ENCODE measurements at places on chromosomes 3 and 15.

DNA sequence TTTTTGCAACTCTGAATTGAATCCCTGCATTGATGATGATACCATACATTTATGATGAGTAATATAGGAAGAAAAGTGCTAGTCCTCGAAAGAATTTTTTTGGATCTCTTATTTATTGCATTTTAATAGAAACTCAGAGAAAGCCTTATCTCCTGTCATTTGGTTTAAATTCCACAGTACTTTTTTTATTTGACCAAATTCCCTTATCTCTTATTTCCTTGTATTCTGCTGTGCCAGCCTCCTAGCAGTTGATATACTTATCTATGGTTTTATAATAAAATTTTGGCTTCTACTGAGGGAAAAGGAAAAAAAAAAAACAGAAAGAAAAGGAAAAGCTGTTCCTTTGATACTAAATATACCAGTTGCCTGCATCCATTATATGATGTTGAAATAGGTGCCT lies 535.1 kb upstream of the NR2F2 start:
- DNase-seq: no peak

- no peak for DNase-seq
Measured at GRCh38 chr15:88470625-88471372, 3.3 kb downstream of the MRPS11 start.

DNA sequence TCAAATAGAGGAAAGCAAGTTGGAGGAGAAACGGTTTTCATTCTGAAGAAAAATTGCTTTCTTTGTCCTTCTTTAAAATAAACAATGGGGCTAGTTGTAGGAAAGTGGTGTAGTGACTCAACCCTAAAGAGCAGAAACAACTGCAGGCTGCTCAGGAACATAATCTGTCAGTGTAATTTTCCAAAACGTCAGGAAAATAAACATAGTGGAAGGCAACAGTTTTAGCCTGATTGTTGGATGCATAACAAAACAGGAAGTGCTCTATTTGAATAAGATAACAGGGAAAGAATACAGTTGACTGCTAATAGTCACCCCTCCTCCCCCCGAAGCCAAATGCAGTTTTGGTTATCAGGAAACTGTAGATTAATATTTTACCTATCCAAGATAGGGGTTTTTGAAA lies 167.6 kb downstream of the ECT2 start:
- DNase-seq: no peak

GRCh38 chr3:139353920-139354556 lies 10.2 kb downstream of the MRPS22 start:
- DNase-seq: no peak

- DNase-seq: no peak
Measured at GRCh38 chr3:107800710-107801109, 277.9 kb downstream of the BBX start.

DNA sequence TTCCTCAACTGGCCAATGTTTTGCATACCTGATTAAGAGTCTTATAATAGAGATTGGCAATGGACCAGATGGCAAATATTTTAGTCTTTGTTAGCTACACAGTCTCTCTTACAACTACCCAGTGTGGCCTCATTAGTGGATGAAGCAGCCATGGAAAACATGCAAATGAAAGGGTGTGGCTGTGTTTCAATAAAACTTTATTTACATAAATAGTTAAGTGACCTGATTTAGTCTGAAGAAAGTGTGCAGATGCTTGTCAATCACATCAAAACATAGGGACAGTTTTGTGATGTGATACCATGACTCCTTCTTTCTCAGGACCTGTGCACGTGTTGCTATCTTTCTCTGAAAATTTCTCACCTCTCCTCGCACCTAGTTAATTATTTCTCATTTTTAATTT lies 309.8 kb upstream of the GRM7 start:
- DNase-seq: no peak

DNA sequence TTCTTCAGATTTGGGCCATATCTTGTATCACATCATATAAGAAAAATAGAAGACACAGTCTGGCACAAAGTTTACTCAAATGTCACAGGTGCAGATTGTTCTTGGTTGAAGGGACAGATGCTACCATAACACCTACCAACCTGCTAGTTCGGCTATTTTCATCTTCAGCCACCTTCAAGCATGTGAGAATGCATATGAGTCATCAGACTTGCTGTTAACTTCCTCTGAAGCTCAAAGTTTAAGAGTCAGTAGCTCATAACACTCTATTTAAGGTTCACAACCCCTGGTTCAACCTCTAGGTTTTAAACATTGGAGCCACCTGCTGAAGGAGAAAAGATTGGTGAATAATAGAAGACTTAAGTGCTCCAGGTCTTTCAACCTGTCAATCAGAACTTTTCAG lies 522.8 kb downstream of the NLGN1 start:
- DNase-seq: no peak

DNA sequence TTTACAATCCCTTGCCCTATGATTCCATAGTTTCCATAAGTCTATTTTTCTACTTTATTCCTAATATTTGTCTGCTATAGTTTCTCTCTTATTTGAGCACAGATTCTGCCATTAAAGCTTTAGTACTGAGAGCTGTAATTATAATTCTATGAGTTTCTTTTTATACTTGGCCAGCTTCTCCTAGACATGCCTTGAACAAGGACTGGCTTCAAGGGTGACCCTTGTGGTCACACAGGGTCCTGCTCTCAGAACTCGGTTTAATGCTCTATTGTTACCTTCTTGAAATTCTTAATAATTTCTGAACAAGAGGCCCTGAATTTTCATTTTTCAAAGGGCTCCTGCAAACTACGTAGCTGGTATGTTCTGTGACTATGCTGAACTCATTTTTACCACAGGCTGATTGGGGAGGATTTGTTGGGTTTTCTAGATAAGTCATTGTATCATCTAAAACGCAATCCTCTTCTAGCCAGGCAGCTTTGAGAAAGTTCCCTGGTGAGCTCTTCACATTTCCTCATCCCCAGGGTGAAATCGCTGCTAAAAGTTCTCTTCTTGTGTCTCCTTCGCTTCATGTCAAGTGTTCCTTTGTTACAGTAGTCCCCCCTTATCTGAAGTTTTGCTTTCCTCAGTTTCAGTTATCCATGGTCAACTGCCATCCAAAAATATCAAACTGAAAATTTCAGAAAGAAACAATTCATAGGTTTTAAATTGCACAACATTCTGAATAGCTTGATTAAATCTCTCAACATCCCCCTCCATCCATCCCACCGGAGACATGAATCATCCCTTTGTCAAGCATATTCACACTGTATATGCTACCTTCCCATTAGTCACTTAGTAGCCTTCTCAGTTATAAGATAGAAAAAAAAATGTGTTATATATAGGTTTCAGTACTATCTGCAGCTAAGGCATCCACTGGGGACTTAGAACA lies 12.6 kb upstream of the PLCL2 start:
- no peak for DNase-seq

DNA sequence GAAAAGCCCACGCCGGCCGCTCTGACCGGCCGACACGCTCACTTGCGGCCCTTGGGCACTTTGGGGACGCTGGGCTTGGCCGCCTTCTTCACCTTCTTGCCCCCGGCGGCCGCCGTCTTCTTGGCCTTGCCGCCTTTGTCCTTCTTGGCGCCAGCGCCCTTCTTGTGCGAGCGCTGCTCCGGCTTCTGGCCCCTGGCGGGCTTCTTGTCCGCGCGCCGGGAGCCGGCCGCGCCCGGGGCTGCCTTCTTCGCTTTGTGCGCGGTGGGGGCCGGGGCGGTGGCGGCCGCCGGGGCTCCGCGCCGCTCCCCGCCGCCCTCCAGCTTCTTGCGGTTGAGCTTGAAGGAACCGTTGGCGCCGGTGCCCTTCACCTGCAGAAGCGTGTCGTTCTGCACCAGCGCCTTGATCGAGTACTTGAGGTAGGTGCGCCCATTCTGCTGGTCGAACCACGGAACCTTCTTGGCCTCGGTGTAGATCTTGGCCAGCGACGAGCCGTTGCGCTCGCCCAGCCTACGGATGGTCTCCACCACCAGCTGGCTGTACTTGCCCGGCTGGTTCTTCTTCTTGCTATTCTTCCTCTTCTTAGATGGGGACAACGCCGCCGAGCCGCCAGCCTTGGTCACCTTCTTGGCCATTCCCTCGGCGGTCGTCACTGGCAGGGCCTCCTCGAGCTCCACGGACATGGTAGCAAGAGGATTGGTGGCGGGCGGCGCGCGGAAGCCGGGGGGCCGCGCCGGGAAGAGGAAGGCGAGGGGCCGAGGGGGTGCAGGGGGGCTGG lies 36.7 kb downstream of the HMCES start:
- DNase-seq: peak; percentile 54

DNA sequence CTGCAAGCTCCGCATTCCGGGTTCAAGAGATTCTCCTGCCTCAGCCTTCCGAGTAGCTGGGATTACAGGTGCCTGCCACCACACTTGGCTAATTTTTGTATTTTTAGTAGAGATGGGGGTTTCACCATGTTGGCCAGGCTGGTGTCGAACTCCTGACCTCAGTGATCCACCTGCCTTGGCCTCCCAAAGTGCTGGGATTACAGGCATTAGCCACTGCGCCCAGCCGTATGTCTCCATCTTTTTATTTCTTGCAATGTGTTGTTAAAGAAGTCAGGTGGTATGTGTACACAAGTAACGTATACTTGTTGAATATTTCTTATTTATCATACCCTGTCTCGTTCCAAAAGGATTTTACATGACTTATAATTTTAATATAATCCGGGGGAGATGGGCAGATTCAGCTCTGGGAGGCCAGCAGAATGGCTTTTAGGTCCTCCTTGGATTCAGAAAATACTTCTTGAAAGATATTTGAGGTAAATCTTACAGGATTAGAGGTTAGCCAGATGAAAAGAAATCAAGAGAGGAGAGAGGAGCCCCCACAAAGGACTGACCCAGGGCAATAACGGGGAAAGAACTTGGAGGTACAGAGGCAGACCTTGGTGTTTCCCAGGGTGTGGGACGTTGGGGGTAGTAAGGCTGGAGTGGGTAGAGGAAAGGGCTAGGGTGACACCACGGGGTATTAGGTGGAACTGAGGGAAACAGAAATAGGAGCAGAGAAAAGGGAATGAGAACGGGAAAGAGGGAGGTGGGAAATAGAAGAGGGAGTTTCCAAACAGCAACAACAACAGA lies 27.2 kb upstream of the MUC20 start:
- no peak for DNase-seq

DNA sequence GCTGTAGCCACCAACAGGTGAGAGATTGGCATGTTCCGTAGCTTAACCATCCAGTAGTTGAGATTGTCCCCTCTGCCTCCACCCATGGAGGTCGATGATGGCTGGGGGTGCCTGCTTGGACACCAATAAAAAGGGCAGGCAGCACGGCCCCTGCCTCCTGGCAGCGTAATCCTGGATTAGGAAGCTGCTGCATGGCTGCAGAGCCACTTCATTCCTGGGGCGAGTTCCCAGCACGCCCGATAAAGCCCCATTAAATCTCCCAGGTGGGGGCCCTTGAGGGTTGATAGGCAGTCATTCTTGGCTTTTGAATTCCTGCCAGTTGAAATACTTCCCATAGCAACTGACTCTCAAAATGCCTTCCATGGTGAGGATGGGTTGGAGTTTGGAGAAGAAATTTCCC lies 67.8 kb downstream of the PLXNA1 start:
- DNase-seq: peak; percentile 43

DNA sequence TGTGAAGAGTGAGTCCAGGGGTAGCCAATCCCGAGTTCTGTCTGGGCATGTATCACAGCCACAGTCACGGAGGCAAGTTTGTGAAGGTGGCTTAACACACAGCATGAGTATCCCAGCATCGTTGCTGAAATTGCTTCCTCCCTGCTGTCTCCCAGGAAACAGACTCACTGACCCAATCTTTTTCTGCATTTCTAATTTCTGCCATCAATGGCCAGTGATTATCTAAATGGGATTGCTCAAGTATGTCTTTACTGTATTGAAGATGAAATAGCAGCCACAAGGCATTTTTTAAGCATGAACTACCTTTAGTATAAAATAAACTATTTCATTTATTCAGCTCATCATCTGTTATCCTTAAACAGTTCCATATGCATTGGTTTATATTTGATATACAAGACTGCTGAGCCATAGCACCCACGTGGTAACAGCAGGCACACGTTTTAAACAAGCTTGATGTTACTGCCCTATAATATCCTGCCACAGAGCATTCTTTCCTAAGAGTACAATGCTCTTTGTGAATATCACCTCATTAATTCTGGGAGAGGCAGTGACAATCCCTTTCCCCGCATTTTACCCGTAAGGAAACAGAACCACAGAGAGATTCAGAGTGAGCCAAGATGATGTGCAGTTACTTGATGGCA lies 276.6 kb upstream of the THBS1 start:
- DNase-seq: no peak

GRCh38 chr3:93983408-93983807 lies 3.5 kb downstream of the ARL13B start:
- no peak for DNase-seq

GRCh38 chr15:28901987-28902745 lies 16.4 kb downstream of the APBA2 start:
- no peak for DNase-seq

GRCh38 chr3:45181496-45181895 lies 35.3 kb upstream of the CDCP1 start:
- no peak for DNase-seq

DNA sequence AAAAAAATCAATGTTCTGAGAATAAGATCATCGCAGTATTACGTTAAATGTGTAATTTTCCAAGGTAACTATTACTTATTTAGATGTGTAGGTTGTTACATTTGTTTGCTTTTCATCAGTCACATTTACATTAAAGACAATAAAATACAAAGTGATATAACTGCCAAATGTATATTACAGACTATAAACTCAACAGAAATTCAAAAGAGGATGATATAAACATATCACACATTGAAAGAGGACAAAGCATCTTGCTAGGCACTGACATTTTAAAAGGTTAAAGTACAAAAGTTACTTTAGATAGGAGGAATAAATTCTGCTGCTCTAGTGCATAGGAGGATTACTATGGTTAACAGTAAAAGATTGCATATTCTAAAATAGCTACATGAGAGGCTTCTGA lies 16.1 kb downstream of the VGLL4 start:
- DNase-seq: no peak

- no peak for DNase-seq
Measured at GRCh38 chr15:26767169-26767670, 5.6 kb downstream of the GABRB3 start.

DNA sequence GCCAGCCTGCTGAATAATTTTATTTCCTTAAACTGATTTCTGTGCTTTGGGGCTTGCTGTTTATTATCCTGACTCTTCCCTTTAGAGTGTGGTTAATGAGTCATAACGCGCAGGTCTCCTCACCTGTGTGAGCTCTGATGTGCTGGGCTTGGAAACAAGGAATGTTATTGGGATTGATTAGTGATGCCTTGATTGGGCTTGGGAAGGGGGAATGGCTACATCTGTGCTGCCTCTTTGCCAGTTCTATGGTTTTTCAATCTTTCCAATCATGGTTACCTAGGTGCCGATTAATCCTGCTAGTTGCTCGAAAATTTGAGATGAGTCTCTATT lies 161.0 kb downstream of the THSD4 start:
- DNase-seq: no peak

DNA sequence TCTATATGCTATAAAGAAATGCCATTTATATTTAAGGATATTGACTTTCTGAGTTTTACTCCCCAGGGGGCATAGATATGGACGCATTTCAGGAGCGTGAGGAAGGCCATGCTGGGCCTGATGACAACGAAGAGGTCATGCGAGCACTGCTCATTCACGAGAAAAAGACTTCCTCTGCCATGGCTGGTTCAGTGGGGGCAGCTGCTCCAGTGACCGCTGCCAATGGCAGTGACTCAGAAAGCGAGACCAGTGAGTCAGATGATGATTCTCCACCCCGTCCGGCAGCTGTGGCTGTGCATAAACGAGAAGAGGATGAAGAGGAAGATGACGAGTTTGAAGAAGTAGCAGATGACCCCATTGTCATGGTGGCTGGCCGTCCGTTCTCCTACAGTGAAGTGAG lies 38.4 kb downstream of the GTF2E1 start:
- DNase-seq: peak; percentile 43

GRCh38 chr15:66891776-66892175 lies 173.6 kb upstream of the SMAD3 start:
- DNase-seq: no peak

GRCh38 chr15:95812491-95812890 lies 518.0 kb upstream of the NR2F2 start:
- DNase-seq: no peak

Measured in right cardiac atrium (tissue), 5 donors.